H4 (cell line): ENCODE measurements at places on chromosomes 5 and 9.

GRCh38 chr9:126528111-126528510 is 85.6 kb upstream of the LMX1B start:
- no peak for DNase-seq

- DNase-seq = peak; percentile 42
These were observed 30.1 kb downstream of the ZNF462 start for GRCh38 chr9:106893088-106893487.

GRCh38 chr5:87307796-87308423 is 40.2 kb downstream of the RASA1 start:
- no peak for DNase-seq

DNA sequence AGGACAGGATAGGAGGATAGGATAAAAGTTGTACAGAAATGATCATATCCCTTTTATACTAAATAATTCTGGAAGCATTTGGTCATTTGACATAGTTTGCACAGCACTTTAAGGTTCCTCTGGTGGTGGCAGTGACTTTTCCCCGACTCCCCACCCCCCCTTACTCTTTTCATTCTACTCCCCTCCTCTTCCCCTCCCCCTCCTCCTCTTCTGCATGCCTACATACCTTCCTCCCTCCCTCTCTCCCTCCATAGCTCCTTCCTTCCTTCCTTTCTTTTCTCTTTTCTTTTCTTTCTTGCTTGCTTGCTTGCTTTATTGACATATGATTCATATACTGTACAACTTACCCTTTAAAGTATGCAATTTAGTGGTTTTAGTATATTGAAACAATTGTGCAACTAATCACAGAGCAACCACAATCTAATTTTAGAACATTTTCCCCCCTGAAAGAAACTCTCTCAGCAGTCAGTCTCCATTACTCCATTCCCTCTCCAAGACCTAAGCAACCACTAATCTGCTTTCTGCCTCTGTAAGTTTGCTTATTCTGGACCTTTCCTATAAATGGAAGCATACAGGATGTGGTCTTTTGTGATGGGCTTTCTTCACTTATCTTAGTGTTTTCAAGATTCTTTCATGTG is 159.0 kb downstream of the HACD4 start:
- peak; percentile 63 for DNase-seq

- DNase-seq = no peak
These were observed 93.1 kb downstream of the PDE4D start for GRCh38 chr5:59800347-59800893.

DNA sequence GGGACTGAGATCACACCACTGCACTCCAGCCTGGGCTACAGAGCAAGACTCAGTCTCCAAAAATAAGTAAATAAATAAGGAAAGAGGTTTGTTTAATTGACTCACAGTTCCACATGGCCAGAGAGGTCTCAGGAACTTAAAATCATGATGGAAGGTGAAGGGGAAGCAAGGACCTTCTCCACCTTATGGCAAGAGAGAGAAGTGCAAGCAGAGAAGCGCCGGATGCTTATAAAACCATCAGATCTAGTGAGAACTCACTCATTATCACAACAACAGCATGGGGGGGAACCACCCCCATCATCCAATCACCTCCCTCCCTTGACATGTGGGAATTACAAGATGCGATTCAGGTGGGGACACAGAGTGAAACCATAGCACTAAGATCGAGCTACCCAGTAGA is 22.8 kb upstream of the RGMB start:
- DNase-seq = peak; percentile 42

GRCh38 chr9:131840751-131841702 is 101.2 kb upstream of the RAPGEF1 start:
- DNase-seq = no peak

DNA sequence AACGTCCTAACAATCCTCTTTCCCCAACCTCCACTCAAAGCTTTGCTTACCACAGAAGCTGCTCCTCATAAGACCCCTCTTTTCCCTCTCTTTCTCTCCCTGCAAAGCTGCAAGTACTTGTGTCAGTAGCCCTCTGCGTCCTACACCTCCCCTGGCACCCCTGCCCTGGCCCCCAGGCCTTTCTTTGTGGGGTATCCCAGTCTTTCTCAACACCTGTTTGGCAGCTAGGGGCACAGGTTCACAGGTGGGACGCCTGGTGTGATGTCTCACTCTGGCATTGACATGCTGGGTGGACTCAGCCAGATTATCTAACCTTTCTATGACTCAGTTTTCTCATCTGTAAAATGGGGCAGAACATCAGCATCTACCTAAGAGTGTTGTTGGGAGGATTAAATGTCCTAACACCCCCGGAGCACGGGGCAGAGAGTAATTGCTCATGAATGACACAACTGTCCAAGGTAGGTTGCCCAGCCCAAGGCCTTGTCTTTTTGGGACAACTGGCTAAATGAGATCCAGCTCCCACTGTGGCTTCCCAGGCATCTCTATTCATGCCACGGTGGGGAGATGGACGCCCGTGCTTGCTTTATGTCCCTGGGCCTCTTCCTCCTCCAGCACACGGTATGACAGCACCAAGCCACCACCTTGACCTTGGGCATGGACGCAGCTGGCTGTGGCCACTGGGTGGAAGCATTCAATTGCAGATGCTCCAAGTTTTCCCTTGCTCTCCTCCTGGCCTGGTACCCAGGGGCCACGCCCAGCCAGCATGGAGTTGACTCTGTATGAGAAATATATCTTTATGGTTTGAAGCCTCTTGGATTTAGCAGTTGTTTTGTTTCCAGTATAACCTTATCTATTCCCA is 190.4 kb downstream of the RGS3 start:
- DNase-seq = no peak

GRCh38 chr9:86713970-86714369 is 233.3 kb downstream of the GAS1 start:
- no peak for DNase-seq

GRCh38 chr5:139690064-139690802 is 42.1 kb downstream of the CXXC5 start:
- DNase-seq = no peak

- DNase-seq = no peak
These were observed 7.4 kb upstream of the SPDL1 start for GRCh38 chr5:169576181-169576598.

GRCh38 chr5:75736273-75736672 is 19.0 kb upstream of the POC5 start:
- no peak for DNase-seq

DNA sequence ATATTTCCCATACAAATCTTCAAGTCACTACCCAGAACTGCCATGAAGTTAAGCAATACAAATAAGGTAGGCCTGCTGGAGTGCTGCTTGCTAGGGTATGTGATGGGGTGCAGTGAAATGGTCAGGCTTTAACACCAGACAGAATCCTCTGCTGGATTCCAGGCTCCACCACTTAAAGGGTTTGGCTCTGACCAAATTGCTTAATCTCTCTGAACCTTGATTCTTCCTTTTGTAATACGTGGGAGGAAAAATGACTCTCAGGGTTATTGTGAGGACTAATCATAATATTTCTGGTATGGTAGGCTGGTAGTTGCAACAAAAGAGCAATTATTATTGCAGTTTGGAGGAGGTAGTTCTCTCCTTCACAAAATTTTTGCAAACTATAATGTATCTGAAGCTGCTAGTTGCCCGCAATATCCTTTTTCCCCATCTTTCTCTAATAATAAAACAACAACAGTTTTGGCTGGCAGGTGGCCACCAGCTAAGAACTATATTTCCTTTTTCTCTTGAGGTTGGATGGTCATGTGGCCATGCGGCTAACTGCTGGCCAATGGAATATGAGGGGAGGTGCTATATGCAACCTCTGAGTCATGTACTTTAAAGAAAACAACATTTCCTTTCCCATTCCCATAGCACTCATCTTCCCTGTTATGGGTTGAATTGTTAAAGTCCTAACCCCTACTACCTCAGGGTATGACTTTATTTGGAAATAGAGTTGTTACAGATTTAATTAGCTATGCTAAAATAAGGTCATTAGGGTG is 44.1 kb downstream of the CCL28 start:
- DNase-seq = peak; percentile 56

GRCh38 chr9:136117916-136118319 is 757 bp downstream of the TMEM250 start:
- DNase-seq = no peak

DNA sequence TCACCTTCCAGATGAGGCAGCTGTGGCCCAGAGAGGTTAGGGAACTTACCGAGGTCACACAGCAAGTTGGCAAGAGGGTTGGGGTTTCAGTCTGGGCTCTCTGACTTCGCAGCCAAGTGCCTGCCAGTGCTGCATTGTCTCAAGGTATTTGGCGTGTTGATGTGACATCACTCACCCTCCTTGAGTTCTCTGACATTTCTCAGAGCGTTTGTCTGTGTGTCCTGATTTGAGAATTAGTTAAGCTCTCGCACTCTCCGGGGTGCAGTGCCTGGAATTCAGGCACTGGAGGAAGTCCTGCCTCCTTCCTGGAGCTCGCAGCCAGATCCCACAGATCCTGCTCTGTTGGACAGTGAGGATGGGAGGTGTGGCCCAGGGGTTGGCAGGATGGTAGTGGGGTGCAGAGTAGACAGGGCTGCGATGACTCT is 25.7 kb downstream of the WWC1 start:
- no peak for DNase-seq
